Activated T-helper 1 cell treated with anti-CD3 and anti-CD28 coated beads, Interleukin-2, amount 50 U/mL, for 16 hours (primary cell): ENCODE measurements at places on chromosomes 6 and 20.
A peak's percentile ranks its signal among the peaks of the same experiment; 100 is the strongest.

DNA sequence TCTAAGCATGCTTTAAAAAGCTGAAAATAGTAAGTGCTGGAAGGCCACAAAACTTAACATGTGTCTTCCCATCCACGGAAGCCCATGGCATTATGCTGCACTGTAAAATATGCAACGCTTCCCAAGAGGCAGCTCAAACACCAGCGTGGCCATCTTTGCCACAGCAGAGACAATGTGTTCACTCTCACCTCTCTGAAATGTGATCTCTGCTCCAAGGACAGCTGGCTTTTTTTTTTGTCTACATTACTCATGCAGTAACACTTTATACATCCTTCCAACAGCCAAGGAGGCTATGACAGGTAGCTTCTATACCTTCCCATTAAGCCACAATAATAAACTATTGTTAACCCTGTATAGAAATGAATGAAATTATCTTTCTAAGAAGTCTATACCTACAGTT is 49.2 kb downstream of the BLOC1S5 start:
- no peak for DNase-seq

DNA sequence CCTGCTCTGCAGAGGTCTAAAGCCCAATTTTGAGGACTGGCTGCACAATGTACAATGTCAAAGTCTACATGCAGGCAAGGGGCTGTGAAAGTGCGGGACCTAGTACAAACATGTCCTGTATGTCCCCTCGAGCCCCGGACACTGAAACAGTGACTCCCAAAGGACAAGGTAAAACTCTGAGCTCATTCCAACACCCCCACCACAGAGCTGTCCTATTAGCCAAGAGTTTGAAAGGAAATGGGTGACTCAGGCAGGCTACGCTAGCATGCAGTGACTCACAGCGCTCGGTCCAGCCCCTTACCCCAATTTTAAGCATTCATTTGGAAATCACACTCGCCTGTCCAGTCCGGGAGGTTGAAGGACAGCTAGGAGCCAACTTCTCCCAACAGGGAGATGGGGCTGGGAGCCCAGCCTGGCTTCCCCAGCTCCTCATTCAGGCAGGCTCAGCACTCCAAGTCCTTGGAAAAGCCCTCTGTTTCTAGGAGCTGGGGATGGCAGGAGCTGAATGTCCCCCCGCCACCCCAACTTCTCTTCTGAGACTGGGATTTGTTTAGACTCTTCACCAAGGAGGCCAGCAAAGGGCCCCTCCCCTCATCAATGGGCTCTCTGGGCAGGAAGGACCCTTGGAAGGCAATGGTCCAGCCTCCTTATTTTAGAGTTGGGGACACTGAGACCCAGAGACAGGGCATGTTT is 3.9 kb downstream of the SDC4 start:
- DNase-seq = no peak

DNA sequence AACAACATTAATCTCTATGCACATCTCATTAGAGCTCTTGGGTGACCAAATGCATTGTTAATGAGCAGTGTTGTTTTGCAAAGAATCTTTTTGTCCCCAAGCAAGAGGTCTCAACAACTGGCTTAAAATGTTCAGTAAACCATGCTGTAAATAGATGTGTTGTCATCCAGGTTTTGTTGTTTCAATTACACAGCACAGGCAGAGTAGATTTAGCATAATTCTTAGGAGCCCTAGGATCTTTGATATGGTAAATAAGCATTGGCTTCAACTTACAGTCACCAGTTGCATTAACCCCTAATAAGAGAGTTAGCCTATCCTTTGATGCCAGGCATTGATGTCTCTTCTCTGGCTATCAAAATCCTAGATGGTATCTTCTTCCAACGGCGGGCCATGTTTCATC is 23.3 kb downstream of the NUP153 start:
- no peak for DNase-seq

- DNase-seq = no peak
Measured at GRCh38 chr6:72657407-72658197, 35.7 kb downstream of the KCNQ5 start.

DNA sequence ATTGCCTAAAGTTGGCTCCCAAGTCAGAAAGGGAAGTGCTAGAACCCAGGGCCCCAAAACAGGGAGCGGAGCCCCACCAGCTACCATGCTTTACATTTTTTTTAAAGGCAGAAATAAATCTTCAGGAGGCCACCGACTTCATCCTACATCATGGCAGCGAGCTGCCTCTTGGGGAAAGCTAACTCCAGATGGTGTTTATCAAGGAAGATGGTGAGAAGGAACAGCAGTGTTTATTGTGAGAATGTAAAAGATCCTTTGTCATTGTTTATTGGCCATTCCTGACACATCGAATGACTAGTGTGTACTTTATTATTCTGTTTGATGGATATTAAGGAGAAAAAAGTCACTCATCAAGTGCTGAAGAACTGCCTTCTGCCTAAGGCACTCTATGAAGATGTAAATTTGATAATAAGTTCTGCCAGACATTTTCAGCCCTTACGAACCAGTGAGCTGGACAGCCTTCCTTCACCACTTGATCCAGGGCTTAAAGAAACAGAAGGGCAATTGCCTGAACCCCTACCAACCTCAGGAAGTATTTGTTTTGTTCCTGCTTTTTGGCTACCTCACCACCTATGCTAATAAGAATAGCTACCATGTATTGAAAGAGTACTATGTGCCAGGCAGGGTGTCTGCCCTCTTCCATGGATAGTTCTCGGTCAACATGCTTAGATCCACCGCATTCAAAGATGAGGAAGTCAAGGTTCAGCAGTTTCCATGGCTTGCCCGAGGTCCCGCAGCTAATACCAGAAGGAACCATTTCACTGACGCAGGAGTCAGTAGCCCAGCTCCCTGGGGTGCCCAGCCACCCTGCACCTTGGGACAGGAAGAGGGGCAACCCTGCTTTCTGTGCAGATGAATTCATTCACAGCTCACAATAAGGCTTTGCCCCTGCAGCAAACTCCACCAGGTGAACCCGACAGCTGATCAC is 194.7 kb upstream of the RREB1 start:
- no peak for DNase-seq

DNA sequence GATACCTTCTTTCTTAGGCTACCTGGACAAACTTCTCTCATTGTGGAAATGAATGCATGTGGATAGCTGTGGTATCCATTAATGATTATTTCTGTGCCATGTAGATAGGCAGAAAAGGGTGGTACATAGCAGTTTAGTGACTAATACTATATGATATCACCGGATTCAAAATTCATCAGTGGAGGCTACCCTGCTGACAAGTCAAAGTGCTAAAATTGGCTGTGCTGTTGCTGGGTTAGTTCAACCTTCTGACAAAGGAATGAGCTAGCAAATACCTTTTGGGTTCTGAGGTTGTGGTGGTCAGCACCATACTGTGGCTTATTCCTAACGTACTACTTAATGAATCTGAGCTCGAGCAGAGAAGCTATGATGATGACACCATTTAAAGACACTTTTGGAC is 109.1 kb downstream of the TFAP2B start:
- DNase-seq = no peak

GRCh38 chr20:23223908-23224580 is 126.5 kb upstream of the NXT1 start:
- no peak for DNase-seq

DNA sequence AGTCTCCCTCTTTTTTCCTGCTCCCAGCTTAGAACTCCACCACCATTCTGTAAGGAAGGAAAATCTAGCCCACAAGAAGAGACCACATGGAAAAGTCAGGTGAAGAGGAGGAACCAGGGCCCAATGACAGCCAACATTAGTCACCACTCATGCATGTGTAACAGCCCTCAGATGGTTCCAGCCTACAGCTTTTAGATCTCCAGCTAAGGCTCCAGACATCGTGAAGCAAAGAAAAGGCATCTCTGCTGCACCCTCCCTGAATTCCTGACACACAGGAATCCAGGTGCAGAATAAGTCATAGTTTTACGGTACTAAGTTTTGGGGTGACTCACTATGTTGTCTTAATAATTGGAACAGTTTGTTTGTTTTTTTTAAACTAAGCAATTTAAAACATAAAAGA is 25.5 kb downstream of the DCDC2 start:
- no peak for DNase-seq

DNA sequence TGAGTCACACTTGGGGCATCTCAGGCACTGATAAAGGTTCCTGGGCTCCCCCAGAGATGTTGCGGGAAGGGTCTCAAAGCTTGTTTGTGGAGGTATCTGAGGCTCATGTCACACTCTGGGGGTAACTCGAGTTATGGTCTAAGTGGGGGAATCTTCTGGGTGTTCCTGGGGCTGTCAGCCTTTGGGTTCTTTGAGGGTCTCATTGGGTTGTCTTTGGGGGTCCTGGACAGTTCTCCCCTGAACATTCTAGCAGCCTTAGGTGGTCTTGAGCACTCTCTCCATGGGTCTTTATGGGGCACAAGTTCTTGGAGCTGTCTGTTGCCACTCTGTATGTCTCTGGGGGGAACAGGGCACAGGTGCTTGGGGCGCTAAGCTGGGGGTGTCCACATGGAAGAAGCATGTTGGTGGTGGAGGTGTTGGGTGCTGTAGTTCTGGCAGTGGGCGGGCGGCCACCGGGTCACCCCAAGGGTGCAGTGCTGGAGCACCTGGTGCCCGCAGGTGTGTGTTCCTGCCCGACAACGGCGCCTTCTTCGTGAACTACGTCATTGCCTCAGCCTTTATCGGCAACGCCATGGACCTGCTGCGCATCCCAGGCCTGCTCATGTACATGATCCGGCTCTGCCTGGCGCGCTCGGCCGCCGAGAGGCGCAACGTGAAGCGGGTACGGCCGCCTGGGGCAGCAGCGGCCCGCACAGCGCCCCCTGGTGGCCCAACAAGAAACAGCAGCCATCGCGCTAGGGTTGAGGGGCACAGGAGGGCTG is 7.1 kb upstream of the CAPN11 start:
- DNase-seq = peak; percentile 67

GRCh38 chr6:113654396-113654795 is 202.7 kb upstream of the MARCKS start:
- DNase-seq = no peak

GRCh38 chr20:13791540-13792459 is 7.0 kb downstream of the NDUFAF5 start:
- no peak for DNase-seq

GRCh38 chr6:1997702-1998101 is 247.7 kb downstream of the GMDS start:
- no peak for DNase-seq

GRCh38 chr20:62112368-62112767 is 9.9 kb upstream of the LSM14B start:
- DNase-seq = no peak

DNA sequence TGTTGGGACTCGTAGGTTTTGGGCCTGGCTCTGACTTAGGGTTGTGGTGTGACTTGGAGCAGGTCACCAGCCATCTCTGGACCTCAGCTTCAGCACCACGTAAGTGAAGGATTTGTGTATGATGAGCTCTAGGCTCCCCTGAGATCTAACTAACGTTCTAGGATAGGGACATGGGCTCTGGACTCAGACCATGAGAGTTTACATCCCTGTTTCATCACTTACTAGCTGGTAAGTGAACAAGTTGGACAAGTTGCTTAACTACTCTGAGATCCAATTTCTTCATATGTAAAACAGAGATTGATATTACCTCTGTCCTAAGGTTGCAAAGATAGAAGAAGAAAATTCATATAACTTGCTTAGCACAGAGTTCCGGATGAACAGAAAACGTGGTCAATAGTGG is 20.3 kb upstream of the PNPLA1 start:
- no peak for DNase-seq

- no peak for DNase-seq
Measured at GRCh38 chr6:1013656-1014430, 298.1 kb upstream of the FOXQ1 start.

DNA sequence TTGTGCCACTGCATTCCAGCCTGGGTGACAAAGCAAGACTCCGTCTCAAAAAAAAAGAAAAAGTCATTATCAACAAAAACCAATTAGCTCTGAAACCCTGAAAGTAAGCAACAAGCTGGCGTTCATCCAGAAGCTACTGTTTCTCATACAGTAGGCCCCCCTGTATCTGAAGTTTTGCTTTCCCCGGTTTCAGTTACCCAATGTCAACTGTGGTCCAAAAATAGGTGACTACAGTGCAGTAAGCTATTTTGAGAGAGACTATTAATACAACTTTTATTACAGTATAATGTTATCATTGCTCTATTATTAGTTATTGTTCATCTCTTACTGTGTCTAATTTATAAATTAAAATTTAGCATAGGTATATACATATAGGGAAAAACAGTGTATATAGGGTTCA is 135.1 kb downstream of the KIF16B start:
- DNase-seq = no peak
